ENCODE measurements at places on chromosomes 1 and 21.
A peak's percentile ranks its signal among the peaks of the same experiment; 100 is the strongest.

GRCh38 chr1:61102041-61102440 lies 19.7 kb downstream of the NFIA start:
- no peak overlapping the region for H3K4me3 ChIP-seq
- H3K27ac ChIP-seq = no peak overlapping the region
- no peaks in the 10 kb centered on the region for H3K27me3 ChIP-seq

- DNase-seq = no peak
- H3K27ac ChIP-seq = no peak overlapping the region
- no peak overlapping the region for H3K4me3 ChIP-seq
- no peaks in the 10 kb centered on the region for H3K27me3 ChIP-seq
Measured at GRCh38 chr1:3669421-3669821, 17.1 kb downstream of the TP73 start.

- no peak for DNase-seq
- H3K4me1 ChIP-seq = no peaks in the 10 kb centered on the region
- no peaks in the 10 kb centered on the region for H3K36me3 ChIP-seq
- no peak overlapping the region for H3K4me3 ChIP-seq
- H3K27me3 ChIP-seq = no peaks in the 10 kb centered on the region
Measured at GRCh38 chr1:232105561-232105960, 479.0 kb downstream of the DISC1 start.

DNA sequence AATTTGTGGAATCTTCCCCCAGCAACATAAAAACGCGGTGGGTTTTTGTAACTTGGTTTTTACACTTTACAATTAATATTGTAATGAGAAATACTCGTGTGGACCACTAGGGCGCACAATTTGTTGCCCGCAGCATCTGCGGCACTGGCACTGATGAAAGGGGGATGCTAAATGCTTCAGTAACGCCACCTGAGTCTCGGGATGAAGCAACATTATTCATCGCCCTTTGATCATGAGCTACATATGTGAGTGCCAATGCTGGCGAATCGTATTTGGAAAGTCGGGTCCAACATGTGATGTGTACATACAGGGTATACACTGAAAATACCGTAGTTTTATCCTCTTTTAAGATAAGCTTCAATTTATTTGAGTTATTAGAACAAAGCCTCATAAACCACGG lies 34.2 kb upstream of the COX20 start:
- peak; percentile 68 for DNase-seq
- no peak overlapping the region for H3K4me3 ChIP-seq
- no peak overlapping the region for H3K27ac ChIP-seq

DNA sequence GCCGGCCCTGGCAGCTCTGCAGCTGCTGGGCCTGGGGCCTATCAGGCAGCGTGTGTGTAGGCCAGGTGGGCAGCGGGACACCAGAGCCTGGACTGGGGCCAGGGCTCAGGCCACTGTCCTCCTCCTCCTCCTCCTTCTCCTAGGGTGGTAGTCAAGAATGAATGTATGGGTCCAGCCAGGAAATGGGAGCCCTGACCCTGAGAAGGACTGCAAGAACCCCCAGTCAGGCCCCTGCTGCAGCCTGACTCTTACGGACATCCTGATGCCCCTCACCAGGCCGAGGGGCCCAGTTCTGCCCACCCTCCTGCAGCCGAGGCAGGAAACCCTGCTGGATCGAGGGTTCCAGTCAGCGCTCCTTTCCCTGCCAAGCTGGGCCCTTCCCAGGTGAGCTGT lies 3.5 kb downstream of the SLFNL1 start:
- H3K4me3 ChIP-seq = no peak overlapping the region
- H3K27ac ChIP-seq = no peak overlapping the region
- peaks cover 66% of the 10 kb centered on the region for H3K36me3 ChIP-seq
- no peaks in the 10 kb centered on the region for H3K4me1 ChIP-seq
- no peaks in the 10 kb centered on the region for H3K27me3 ChIP-seq

DNA sequence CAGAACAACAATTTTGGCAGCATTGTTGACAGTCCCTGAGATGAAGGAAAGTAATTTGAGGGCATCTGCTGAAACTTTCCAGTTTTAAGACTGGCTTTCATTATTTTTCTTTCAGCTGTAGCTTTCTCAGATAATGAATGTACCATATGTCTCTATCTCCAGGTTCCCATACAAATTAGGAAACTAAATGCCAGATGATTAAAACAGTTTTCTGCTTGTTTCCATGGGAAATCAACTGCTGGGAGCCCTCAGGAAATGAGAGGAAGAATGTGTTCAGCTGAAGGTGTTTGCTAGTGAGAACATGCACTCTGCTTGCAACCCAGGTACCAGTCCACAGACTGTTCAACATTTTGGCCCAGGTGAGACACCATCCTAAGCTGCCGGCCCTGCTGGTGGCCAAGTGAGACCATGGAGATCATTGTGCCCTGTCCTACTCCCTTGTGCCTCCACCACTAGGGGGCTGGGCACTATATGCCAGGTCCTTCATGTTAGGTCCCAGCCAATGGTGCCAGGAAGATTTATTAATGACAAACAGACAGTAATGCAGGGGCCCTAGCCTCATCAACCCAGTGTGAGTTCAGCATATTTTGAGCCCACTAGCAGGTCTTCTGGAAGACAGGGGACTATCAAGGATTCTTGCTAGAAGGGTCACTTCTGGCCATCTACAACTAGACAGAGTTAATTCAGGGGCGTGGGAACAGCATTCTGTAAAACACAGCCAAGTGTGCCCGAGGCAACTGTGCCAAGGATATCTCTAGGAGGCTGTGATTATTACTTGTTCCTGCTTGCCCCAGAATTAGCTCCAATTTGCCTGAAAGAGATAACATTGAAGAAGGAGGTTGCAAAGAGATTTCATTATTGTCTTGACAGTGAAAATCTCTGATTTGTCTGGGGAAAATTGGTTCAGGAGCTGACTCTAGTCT lies 17.0 kb upstream of the LRRC8C start:
- H3K4me3 ChIP-seq = no peak overlapping the region
- H3K36me3 ChIP-seq = no peaks in the 10 kb centered on the region
- no peaks in the 10 kb centered on the region for H3K27me3 ChIP-seq

DNA sequence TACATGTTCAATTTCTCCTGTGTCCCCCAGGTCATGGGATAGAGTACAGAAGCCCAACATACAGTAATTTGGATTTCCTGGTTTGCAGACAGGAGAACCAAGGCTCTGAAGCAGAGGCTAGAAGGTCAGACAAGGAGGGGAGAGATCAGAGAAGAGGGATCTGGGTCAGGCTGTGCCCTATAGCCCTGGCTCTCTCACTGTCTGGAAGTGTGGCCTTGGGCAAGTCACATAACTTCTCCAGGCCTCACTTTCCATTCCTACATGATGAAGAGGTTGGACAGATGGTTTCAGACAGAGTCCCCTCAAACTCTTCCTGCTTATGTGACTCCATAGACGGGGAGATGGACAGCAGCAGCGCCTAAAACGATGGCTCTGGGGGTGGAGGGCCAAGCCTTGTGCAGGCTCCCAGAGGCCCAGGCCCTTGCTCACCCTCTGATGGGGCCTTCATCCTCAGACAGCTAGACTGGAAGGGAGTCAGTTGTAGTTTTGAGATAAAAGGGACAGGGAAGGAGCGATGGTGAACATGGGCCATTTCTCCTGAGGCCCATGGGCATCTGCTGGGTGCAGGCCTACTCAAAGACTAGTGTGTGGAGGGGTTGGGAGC lies 2.9 kb downstream of the TRIM62 start:
- no peaks in the 10 kb centered on the region for H3K36me3 ChIP-seq
- DNase-seq = no peak

DNA sequence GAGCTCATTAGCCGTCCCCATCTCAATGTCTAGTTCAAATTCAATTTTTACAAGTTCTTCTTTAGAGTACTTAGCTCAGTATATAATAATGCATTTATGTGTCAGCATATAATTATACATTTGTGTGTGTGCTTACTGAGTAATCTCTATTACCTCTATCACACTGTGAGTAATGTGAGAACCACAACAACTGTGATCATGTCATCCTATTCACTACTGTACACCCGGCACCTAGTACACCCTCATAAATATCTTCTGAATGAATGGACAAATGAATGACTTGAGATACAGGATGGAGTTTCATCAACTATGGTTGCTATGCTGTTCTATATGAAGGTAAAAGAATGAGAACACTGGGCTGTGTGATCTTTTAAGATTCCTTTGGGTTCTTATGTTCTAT lies 124.0 kb downstream of the GPATCH2 start:
- no peak overlapping the region for H3K4me3 ChIP-seq
- no peak overlapping the region for H3K27ac ChIP-seq
- H3K4me1 ChIP-seq = no peaks in the 10 kb centered on the region
- no peak for DNase-seq
- no peaks in the 10 kb centered on the region for H3K27me3 ChIP-seq
- H3K36me3 ChIP-seq = peaks cover 7% of the 10 kb centered on the region

DNA sequence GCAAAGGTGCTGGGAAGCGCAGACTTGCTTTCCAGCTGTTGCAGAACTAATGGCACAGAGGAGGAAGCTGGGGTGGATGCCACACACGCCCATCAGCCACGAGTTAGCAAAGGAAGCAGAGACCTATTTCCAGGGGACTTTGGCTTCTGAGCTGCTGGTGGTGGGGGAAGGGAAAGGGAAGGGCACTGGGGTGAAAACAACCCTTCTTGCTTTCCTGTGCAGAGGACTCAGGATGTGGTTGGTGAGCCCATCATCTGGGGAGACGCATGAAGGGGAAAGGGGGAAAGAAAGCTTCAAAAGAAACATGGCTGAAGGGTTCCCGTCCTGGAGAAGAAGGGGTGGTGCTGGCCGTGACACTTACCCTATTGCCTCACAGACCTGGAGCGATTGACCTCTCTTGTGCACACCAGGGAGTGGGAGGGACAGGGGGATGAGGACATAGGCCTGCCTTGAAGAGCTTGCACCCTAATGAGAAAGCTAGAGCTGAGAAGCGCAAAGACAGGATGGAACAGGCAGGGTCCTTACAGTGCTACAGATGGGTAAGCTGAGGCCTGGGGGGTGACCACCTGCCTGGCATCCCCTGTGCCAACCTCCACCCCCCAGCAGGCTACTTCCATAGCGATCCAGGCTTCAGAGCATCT lies 140.8 kb upstream of the RAB4A start:
- DNase-seq = peak; percentile 83
- H3K27ac ChIP-seq = peak overlapping the region; percentile 58
- H3K4me1 ChIP-seq = peaks cover 26% of the 10 kb centered on the region
- no peak overlapping the region for H3K4me3 ChIP-seq
- no peaks in the 10 kb centered on the region for H3K36me3 ChIP-seq

DNA sequence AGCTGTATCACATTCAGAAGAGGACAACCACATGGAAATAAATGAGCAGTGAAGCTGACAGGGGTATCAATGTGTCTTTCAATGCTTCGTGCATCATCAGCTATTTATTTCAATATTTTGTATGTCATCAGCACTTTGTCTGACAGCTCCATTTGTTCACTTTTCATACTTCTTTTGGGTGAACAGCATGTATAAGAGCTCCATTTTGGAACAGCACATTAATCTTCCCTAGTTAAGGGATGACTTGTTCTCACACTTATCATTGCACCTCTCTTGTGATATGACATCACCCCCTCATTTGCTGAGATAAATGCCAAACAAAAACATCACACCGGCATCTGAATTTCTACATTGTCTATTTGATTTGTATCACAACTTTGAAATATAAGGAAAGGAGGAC lies 190.6 kb upstream of the SAMSN1 start:
- H3K27me3 ChIP-seq = no peaks in the 10 kb centered on the region
- H3K4me3 ChIP-seq = no peak overlapping the region
- no peak for DNase-seq
- peak overlapping the region; percentile 68 for H3K27ac ChIP-seq
- peaks cover 32% of the 10 kb centered on the region for H3K4me1 ChIP-seq

DNA sequence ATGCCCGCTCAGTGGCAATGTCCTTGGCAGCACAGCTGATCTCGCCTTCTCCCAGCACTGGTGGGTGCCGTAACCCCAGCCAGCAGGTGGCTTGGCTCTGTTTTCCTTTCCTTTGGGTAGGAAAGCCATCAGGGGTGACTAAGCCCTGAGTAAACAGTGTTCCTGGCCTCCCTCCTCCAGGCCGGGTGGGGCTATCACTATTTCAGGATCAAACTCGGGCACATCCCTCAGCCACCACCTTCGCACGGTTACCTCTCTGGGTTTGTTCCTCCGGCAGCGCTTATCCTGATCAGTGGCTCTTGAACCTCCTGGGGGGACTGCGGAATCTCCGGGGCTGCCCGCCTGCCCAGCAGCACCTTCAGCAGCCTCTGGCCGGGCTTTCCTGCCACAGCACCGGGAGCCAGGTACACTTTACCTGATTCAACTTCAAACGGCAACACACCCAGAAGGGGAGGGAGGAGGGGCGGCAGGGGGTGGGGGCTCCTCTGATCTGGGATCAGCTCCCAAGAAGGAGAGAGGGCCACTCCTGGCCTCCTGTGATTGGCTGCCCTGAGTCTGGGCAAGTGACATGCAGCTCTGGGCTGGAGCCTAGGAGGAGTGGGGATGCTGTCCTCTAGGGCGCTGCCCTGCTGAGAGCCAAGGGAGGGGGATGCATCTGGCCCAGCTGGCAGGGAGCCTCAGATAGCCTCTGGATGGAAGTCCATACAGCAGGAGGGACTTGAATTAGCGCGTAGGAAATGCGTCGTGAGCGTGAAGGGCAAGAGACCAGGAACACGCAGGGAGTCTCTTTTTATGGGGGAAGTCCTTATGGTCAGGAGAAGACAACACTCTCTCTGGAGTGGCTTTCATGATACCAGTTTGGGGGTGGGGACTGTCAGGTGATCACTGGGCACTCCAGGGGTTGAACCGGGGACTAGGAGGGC lies at the start of gene ASCL5:
Gene ASCL5, minus strand, starts transcription at position 353 of the 923 bp plus-strand sequence. CDS start 11,812 bp downstream, outside the sequence.
- no peak within 1 kb of the TSS for H3K27ac ChIP-seq
- peaks cover 14% of the 10 kb centered on the region for H3K27me3 ChIP-seq
- H3K4me3 ChIP-seq = no peak within 1 kb of the TSS
- no peaks in the 10 kb centered on the region for H3K4me1 ChIP-seq

GRCh38 chr21:25080141-25080540 lies 527.1 kb downstream of the MRPL39 start:
- H3K36me3 ChIP-seq = no peaks in the 10 kb centered on the region
- H3K27me3 ChIP-seq = no peaks in the 10 kb centered on the region
- no peak for DNase-seq

DNA sequence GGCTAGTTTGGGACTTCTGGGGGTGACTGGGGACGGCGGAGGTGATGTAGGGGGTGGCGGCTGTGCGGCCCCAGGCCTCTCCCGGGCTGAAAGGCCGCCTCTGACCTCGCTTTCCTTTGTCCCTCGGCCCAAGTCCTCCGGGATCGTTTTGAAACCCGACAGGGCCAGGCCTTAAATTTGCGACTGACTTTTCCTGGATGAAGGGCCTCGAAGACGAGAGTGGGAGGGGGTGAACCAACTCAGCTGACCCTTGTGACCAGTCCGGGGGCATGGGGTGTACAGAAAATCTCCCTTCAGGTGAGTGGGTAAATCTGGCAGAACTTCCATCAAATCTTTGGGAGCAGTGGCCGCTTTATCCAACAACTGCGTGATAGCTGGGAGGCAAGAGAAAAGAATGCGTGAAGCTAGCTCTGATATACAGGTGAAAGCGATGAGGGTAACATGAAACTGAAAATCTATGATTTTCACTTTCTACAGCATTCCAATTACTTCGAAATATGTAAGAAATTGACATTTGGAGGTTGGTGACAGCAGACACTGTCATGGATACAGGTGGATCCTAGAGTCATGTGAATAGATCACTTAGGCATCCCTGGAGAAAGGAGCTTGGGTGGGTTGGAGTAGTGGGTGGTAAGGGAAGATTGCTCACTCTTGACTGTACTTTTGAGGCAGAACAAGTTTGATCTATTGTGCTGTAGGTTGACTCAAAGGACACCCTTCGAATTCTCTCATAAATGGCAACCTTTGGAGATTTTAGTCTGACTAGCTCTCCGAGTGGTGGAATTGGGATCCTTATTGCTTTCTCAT lies 885 bp downstream of the AHCYL1 start:
- peak overlapping the region; percentile 82 for H3K4me3 ChIP-seq
- H3K27ac ChIP-seq = peak overlapping the region; percentile 80
- H3K36me3 ChIP-seq = 0 out of 2 replicates have a peak, but pooled peaks cover 10% of the 10 kb centered on the region
- DNase-seq = no peak
- H3K4me1 ChIP-seq = peaks cover 38% of the 10 kb centered on the region

Data from DND-41 (cell line).